ENCODE measurements at places on chromosomes 13 and 19.

DNA sequence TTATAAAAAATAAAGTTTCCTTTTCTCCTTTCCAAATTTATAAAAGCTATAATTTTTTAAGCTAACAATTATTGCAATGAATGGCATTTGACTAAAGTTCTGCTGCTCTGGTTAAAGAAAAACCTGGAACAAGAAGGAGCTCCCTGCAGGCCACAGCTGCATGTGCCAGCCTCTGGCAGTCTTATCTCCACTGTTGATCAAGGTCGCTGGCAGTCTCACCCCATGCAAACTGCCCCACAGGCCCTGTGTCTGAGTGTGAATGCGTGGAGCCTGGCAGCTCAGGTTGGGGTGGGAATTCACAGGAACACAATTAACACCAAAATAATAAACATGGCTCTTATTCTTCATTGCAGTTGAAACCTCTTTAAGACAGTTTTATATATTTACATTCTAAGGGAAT lies 30.2 kb upstream of the FREM2 start:
- no peak for DNase-seq

- DNase-seq, result no peak
Measured at GRCh38 chr19:23409392-23410048, 14.2 kb upstream of the ZNF91 start.

- DNase-seq, result no peak
Measured at GRCh38 chr13:84843368-84843767, 955.9 kb downstream of the SLITRK6 start.

- DNase-seq, result no peak
Measured at GRCh38 chr13:48784916-48785548, 131.3 kb downstream of the CYSLTR2 start.

- DNase-seq, result no peak
Measured at GRCh38 chr19:7460562-7460966, 28.3 kb downstream of the PEX11G start.

DNA sequence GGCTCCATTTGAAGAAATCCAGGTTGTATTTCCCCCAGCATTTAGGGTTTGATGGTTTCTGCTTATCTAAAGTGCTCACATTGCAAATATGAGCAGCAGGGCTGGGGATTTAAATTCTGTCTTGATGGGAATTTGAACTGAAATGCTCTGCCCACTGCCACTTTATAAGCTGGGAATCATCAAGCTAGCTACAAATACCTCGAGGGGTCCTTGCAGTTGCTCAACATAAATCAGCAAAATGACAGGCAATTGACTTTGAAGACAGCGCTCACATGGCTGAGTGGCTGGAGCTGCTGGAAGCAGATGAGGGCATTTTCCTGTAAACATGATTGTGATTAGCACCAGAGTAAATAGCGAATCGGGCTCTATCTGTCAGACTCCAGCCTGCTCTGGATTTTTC lies 39.4 kb upstream of the MEDAG start:
- no peak for DNase-seq

GRCh38 chr19:46076951-46077814 lies 36.4 kb upstream of the IGFL4 start:
- DNase-seq, result peak; percentile 60

Measured in NCI-H187 treated with DMSO at 0.1 percent for 48 hours (cell line).